ENCODE measurements at places on chromosomes 5 and 9. TPM values are rescaled to one million over a fixed set of nuclear protein-coding genes. Genes with fewer than 3 reads are reported as not detected.

- H3K27ac ChIP-seq: no peak overlapping the region
- no peaks in the 10 kb centered on the region for H3K4me1 ChIP-seq
- H3K4me3 ChIP-seq: no peak overlapping the region
- peaks cover 57% of the 10 kb centered on the region for H3K36me3 ChIP-seq
- no peak for DNase-seq
- no peaks in the 10 kb centered on the region for H3K27me3 ChIP-seq
Observed at GRCh38 chr5:179974946-179975712, 67.4 kb upstream of the TBC1D9B start.

GRCh38 chr5:131794586-131794985 lies 2.2 kb downstream of the FNIP1 start:
- peaks cover 32% of the 10 kb centered on the region for H3K4me1 ChIP-seq
- no peaks in the 10 kb centered on the region for H3K27me3 ChIP-seq
- no peak overlapping the region for H3K4me3 ChIP-seq
- H3K36me3 ChIP-seq: no peaks in the 10 kb centered on the region
- no peak for DNase-seq
- H3K27ac ChIP-seq: no peak overlapping the region

Gene NR5A1
- total RNA-seq: not detected

DNA sequence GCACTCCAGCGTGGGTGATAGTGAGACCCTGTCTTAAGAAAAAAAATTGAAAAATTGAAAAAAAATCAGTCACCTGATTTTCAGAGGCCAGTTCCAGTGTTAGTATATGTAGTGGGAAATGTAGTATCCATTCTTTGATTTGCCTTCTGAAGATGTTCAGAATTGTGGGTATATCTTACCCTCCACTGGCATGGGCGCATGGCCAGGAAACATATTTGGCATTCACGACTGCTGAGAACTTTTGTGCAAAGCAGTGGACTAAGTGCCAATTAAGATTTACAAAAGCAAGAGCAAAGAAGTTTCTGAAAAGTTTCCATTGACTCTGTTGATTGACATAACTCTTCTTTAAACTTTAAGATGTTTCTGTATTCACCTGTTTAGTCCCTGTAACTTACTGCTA lies 2.4 kb downstream of the CAVIN4 start:
- H3K27me3 ChIP-seq: no peaks in the 10 kb centered on the region
- DNase-seq: no peak
- no peaks in the 10 kb centered on the region for H3K36me3 ChIP-seq
- H3K27ac ChIP-seq: no peak overlapping the region
- no peak overlapping the region for H3K4me3 ChIP-seq

GRCh38 chr5:175261037-175261436 lies 182.9 kb downstream of the DRD1 start:
- no peaks in the 10 kb centered on the region for H3K4me1 ChIP-seq
- no peak for DNase-seq
- no peaks in the 10 kb centered on the region for H3K36me3 ChIP-seq
- H3K4me3 ChIP-seq: no peak overlapping the region
- no peaks in the 10 kb centered on the region for H3K27me3 ChIP-seq
- H3K27ac ChIP-seq: no peak overlapping the region

DNA sequence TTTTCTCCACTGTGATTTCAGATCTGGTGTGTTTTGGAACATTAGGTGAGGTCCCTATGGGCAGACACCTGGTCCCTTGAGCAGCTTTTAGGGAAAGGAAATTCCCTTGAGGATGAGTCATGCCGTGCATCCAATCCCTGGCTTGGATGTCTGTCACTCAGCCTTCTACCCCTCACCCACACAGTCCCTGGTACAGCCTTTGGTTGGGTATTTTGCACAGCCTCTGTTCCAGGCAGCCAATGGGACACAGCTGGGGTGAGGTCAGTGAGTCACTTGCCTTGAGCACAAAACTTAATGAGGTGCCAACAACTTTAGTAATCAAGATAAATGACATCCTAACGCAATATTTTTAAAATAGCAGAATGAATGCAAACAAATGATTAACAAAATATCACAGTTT lies 22.7 kb upstream of the SVEP1 start:
- DNase-seq: no peak
- H3K27ac ChIP-seq: no peak overlapping the region
- H3K36me3 ChIP-seq: no peaks in the 10 kb centered on the region
- H3K4me3 ChIP-seq: no peak overlapping the region
- no peaks in the 10 kb centered on the region for H3K27me3 ChIP-seq
